Kidney epithelial cell (primary cell): ENCODE measurements at places on chromosomes 13 and 19.
A peak's percentile ranks its signal among the peaks of the same experiment; 100 is the strongest.

DNA sequence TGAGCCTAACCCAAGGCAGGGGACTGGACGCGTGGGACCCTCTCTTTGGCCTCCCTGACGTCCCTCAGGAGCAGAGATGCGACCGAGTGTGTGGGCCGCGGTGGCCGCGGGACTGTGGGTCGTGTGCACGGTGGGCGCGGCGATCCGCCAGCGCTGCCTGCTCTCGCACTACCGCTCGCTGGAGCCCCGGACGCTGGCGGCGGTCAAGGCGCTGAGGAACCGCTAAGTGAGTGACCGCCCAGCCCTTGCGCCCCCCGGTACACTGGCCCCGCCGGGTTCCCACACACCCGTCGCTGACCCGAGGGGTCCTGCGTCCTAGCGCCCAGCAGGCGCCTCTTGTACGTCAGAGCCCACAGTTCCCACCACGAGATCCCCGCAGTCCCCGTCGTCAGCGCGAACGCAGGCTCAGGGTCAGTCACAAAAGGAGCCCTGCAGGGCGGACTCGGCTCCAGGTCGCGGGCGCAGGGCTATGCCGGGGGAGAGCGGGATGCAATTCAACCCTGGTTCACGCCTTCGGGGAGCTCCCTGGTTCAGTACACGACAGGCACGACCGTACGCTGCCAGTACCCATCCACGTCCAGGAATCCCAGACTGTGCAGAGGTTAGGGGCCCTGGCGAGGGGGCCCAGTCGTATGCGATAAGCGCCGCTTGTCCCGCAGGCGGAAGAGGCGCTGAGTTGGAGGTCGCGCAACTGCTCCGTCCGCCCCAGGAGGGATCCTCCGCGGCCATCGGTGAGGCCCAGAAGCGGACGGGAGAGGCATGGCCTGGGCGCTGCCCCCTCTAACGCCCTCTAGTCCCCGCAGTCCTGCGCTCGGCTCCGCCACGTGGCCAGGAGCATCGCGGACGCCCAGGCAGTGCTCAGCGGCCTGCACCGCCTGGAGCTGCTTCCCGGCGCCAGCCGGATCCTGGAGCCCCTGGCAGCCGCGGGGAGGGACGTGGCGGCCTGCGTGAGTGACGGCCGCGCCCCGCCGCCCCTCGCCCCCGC is 3.6 kb upstream of the IFNL2 start:
- DNase-seq: no peak

DNA sequence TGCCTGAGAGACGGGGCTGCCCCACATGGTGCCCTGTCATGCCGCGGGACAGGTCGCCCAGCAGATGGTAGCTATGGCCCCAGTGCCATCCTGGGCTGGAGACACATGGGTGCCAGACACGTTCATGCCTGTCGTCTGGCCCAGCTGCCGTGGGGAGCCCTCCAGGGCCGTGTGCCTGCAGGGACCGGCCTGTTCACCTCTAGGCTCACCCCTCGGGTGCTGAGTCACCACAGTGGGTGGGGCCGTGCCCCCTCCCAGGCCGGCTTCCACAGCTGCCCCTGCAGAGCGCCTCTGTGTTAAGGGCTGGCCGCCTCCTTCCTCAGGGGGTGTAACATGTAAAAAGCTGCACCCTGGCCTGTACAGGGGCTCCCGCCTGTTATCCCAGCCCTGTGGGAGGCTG is 36.1 kb downstream of the CSNK1G2 start:
- DNase-seq: no peak

DNA sequence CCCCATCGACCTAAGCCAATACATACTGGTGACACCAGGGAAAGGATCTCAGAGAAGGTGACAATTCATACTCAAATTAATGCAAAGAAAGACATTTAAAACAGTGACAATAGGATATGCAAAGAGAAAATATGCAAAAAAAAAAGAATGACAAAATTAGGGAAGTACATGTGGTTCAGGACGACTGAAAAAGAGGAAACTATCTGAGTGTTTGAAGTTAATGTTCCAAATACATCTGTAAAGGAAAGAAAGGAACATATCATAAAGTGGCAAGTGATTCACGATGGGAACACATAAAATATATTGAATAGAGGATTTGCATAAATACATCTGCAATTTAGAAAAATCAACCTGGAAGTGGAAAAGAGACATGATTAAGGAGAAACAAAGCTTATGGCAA is 441.4 kb downstream of the SLITRK5 start:
- DNase-seq: no peak

DNA sequence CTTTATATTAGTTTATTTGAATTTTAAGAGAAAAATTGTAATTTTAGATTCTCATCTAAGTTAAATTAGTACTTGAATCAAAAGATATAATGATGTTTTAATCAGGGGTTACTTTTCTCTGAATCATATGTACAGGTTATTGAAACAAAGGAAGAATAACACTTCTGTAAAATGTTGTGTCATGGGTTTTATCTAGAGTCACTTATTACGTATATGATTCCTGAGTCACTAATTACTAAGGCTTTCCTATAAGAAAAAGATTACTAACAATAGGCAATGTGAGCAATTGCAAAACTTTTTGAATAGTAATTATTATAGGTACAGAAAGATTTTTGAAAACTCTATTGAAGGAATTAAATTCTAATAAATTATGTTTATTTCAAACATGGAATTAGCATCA is 99.2 kb upstream of the KLF5 start:
- no peak for DNase-seq

DNA sequence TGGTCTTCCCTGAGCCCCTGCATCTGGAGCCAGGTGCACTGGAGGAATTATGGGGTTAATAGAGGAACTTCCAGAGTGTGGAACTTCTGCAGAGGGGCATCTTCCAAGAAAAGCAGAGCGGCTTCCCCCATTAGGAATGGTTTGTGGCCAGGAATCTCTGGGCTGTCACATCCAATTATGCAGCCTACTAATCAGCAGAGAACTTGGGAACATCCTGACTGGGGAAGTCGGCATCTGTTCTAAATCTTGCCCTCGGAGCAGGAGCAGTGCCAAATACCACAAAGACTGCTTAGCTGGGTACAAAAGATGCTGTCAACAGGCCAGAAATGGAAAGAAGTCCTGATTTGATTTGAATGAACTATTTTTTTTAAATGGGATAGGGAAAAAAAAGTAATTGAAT is 435.1 kb downstream of the ZNF536 start:
- no peak for DNase-seq

GRCh38 chr19:38503077-38503410 is 69.6 kb downstream of the RYR1 start:
- DNase-seq: no peak

DNA sequence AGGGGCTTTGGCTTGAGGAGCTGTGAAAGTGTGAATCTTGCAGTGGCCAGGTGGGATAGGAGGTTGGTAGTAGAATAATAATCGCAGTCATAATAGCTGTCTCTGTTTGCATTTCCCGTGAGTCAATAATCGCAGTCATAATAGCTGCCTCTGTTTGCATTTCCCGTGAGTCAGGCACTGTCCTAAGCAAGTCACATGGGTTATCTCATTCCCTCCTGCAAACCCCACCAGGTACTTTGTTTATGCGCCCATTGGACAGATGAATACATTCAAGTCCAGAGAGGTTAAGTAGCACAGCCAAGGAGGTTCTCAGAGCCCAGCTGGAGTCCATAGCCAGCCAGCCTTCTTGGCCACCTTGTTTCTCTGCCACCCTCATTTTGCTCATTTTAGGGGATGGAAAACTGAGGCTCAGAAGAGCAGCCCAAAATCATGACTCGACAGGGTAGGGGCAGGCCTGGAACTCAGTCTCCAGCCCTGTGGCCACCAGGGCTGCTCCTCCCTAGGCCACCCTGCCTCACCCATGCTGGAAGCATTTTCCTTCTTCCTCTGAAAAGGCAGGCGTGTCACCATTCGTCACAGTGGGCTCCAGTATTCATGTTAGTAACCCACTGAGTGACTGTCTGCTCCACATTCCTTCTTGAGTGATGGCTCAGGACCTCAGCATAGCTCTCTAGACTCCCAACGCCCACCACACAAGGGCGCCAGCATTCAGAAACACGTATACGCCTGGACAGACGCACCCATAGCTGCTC is 206.2 kb downstream of the URI1 start:
- no peak for DNase-seq

- DNase-seq: no peak
These were observed 166.2 kb downstream of the KCTD12 start for GRCh38 chr13:76719955-76720354.

DNA sequence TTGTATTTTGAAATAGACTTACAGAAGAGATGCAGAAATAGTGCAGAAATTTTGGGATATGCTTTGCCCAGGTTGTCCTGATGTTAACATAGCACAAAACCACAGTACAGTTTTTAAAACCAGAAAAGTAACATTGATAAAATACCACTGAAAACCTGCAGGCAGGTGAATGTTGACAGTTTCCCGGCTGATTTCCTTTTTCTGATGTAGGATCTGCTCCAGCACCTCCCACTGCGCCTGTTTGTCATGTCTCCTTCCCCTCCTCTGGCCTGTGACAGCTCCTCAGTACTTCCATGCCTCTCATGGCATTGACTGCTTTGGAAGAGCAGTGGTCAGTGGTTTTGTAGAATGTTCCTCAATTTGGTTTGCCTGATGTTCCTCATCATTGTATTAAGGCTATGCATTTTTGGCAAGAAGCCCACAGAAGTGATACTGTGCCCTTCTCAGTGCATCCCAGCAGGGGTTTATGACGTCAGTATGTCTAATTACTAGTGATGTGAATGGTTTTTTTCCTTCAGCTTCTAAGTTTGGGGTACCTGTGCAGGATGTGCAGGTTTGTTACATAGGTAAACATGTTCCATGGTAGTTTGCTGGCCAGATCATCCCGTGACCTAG is 31.0 kb downstream of the TDRD12 start:
- DNase-seq: no peak

- no peak for DNase-seq
These were observed 82.1 kb downstream of the SERP2 start for GRCh38 chr13:44455769-44456168.

DNA sequence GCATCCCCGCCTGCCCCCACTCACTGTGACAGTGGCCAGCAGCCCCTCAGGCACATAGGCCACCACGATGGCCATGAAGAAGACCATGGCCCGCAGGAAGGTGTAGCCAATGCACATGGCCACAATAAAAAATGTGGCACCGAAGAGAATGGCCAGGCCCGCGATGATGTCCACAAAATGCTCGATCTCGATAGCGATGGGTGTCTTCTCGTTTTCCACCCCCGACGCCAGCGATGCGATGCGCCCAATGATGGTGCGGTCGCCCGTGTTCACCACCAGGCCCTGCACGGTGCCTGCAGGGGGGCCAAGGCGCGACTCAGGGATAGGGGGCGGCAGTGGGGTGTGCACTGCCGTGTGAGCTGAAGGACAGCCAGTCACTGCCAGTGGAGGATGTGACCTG is 3.7 kb downstream of the ATP4A start:
- no peak for DNase-seq

- DNase-seq: no peak
These were observed 18.4 kb downstream of the LEUTX start for GRCh38 chr19:39797083-39797482.

GRCh38 chr13:27559719-27560118 is 60.6 kb downstream of the LNX2 start:
- DNase-seq: no peak

- peak; percentile 60 for DNase-seq
These were observed 23.1 kb downstream of the TMED1 start for GRCh38 chr19:10812902-10813404.

DNA sequence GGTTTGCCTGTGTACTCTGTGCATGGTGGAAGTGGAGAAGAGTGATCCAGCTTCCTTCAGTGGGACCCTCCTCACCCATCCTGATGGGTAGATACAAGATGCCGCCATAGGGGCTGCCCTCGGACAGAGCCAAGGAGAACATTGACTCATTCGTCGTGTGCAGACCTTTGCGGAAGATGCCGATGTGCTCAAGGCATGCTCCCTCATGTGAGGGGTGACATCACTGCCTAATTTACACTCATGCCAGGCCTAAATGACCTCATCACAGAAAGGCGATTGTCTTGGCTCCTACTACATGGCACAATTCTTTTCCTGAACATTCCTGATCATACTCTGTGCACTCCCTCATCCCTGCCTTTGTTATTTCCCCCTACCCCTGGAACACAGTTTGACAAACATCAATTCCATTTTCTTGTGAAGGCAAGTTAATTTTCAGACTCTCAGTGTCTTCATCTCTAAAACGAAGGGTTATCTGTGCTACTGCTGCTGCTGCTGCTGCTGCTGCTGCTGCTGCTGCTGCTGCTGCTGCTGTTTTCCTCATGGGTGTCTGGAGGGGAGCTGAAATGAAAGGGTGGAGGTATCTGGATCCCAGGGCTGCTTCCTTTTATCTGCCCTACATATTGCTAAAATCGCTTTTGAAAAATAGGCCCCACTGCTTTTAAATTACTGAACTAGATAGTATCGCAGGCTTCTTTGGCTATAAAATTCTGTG is 146.5 kb upstream of the ARGLU1 start:
- DNase-seq: no peak

DNA sequence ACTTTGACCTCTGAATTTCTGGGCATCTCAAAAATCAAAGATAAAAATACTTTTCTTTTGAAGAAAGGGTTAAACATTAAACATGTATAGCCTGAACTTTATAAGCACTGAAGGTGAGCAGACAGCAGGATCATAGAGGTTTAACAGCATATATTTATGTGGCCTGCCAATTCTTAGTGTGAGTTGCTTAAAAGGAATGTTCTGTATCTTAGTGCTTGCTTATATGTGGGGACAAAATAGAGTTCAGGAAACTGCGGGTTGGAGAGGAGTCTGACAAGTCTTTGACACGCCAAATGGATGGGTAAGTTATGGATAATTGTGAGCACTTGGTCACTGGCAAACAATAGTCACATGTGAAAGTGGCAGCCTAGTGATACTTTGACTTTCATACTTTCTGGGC is 1419.4 kb upstream of the SPRY2 start:
- DNase-seq: no peak

- DNase-seq: peak; percentile 80
These were observed 34.6 kb upstream of the SLC46A3 start for GRCh38 chr13:28753208-28753892.

GRCh38 chr19:19176950-19177349 is 6.9 kb upstream of the MEF2B start:
- no peak for DNase-seq

DNA sequence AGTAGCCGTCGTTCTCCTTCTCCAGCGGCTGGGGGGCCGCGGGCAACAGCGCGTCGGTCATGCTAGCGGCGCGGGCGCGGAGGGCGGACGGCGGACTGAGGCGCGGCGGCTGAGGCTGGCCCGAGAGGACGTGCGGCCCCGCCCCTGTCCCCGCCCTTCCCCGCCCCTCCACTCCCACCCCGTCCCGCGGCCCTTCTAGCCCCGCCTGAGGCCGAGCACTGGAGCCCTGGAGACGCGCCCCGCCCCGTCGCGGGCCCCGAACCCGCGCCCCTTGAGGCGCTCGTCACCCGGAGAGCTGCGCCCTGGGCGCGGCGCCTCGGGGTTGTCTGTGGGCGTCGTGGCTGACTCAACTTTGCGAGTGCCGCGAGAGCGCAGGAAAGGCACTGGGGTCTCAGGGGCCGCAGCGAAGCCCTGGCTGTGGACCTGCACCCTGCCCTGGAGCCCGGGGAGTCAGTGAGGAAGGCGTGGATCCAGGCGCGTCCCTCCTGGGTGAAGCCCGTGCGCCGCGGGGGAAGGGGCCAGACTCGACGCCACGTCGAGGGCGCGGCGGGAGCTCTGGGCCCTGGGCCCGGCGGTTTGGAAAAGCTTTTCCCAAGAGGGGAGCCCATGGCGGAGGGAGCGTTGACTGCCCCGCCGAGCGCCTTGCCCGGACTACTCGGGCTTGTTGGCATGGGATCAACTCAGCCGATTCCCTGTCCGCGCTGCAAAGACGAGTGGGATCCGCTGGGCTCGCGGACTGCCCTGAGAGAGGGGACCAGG is at the start of gene RHPN2:
TSS of gene RHPN2 (minus strand) at position 97 of the 759 bp plus-strand sequence. CDS start at position 61, 36 bp downstream.
- DNase-seq: no peak

- no peak for DNase-seq
These were observed 584.5 kb upstream of the SGCG start for GRCh38 chr13:22596171-22596863.
